ENCODE measurements at places on chromosomes 2 and 18.

DNA sequence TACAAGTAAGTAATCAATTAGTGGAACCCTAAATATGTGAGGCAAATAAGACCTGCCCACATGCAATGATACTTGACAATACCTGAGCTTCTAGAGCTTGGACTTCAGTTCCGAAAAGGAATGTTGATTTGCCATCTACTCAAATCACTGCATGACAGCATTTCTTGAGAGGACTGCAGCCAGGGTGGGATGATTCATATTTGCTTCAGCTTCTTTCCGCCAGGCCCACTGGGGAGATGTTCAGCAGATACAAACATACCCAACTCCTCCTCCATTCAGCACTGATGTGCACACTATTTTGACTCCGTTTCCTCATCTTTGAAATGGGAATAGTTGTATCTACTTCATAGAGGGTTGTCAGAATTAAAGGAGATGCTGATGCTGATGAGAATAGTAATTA lies 28.8 kb upstream of the TMEM177 start:
- H3K4me1 ChIP-seq: peaks cover 3% of the 10 kb centered on the region
- H3K36me3 ChIP-seq: no peaks in the 10 kb centered on the region
- H3K27ac ChIP-seq: no peak overlapping the region
- DNase-seq: no peak

DNA sequence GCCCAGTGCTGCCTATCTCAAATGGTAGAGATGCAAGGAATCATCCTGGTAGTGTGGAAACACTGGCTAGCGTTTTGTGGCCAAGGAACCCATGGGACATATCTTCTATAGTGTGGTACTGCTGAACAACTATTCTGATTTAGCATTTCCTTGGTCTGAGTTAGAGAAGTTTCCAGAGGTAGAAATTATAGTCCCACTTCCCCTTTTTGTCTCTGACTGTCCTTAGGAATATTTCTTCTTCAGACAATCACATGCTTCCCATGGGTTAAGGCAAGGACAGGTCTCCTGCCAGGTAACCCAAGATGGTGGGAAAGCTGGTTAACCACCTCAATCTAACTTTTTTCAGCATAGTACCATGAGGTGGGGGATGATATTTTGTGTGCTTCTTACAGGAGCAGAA lies 729.5 kb upstream of the LRRTM4 start:
- no peak overlapping the region for H3K4me3 ChIP-seq
- H3K4me1 ChIP-seq: no peaks in the 10 kb centered on the region
- no peak overlapping the region for H3K27ac ChIP-seq
- H3K27me3 ChIP-seq: no peaks in the 10 kb centered on the region
- no peaks in the 10 kb centered on the region for H3K36me3 ChIP-seq

DNA sequence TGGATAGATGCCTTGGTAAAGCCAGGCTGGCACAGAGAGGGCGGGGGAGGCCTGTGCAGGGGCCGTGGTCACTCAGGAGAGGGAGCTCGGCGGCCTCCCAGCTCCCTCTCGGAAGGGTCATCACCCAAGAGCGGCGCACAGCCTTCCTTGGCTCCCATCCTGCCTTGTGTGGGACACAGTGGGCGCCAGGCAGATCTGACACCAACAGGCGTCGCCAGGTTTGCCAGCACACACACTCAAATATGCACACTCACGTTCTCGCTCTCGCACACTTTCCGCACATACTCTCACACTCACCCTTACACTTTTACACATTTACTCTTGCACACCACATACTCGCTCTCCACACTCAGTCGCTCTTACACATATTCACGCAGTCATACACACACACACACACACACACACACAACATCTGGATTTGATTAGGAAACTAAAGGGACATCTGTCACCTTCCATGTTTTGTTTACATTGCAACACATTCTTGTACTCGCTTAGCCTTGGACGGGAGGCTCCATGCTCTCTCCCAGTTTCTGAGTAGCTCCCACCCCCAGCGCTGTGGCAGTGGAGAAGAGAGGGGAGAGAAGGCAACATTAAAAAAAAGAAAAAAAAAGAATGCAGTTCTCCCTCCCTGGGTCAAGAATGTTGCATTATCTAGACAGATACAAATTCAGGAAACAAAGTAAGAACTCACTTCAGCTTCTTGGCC lies 10.5 kb downstream of the CHMP1B start:
- no peak overlapping the region for H3K27ac ChIP-seq
- no peak for DNase-seq
- H3K36me3 ChIP-seq: peaks cover 3% of the 10 kb centered on the region
- peaks cover 28% of the 10 kb centered on the region for H3K27me3 ChIP-seq

DNA sequence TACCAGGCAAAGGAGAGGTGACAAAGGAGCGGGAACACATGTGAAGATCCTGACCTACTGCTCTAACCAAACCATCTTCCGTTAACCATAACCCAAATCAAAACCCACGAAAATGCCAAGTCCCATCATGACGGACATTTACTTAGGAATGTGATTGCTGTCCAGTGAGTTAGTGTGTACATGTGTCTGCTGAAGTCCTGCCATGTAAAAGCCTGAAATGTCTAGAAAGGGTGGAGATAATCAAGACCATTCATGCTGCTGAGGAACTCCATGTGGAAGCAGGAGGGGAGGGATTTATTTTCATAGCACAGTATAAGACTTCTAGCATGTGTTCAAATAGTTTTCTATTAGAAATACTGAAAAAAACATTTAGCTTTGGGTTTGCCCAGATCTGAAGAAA lies 137.0 kb upstream of the BOD1L2 start:
- H3K4me1 ChIP-seq: peaks cover 9% of the 10 kb centered on the region
- DNase-seq: no peak
- peaks cover 5% of the 10 kb centered on the region for H3K36me3 ChIP-seq
- H3K27me3 ChIP-seq: no peaks in the 10 kb centered on the region

GRCh38 chr2:191800874-191801273 lies 46.0 kb downstream of the CAVIN2 start:
- H3K27me3 ChIP-seq: peaks cover 29% of the 10 kb centered on the region
- H3K4me1 ChIP-seq: no peaks in the 10 kb centered on the region
- no peak overlapping the region for H3K4me3 ChIP-seq
- no peak overlapping the region for H3K27ac ChIP-seq
- peaks cover 3% of the 10 kb centered on the region for H3K36me3 ChIP-seq
- no peak for DNase-seq
